ENCODE measurements at places on chromosomes 2 and 18.

DNA sequence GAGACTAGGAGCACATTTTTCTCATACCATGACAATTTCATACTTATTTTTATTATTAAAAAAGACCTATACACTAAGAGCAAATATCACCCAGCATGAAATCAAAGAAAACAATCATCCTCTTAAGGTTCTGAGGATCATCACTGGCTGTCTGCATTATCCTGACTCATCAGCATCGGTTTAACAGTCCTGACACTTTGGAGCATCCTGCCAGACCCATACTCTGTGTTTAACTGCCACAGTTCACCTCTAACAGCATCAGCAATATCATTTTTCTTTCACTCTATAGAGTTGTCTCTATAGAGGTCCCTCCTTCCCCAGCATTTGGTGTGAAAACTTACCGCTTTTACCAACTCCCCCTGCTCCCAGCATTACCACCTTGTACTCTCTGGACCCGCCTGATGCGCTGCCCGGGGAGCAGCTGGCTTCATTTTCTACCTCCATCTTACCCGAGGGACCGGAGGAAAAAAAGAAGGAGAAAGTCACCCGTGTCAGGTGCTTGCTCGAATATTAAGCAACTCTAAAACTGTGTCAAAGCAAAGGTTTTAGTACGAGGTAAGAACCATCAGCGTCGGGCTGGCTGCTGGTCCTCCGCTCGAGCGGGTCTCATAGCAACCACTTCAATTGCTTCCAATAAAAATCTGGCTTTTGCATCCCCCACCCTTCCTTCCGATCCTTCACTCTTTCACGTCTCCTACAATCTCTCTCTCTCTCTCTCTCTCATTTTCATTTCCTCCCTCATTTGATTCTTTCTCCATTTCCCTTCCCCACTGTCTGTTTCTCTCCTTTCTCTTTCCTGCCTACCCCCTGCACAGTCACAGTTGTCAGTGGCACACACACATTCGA lies at the start of gene RIT2:
Gene RIT2 (minus strand): TSS at position 610 of the 846 bp plus-strand sequence.
- no peak for DNase-seq

GRCh38 chr2:200042102-200042735 lies 86.8 kb downstream of the MAIP1 start:
- DNase-seq = no peak

GRCh38 chr2:240557808-240558207 lies at the start of gene ANKMY1:
ANKMY1 (minus strand) TSS chr2:240557988; CDS start chr2:240557335, 653 bp downstream.
- peak; percentile 66 for DNase-seq

DNA sequence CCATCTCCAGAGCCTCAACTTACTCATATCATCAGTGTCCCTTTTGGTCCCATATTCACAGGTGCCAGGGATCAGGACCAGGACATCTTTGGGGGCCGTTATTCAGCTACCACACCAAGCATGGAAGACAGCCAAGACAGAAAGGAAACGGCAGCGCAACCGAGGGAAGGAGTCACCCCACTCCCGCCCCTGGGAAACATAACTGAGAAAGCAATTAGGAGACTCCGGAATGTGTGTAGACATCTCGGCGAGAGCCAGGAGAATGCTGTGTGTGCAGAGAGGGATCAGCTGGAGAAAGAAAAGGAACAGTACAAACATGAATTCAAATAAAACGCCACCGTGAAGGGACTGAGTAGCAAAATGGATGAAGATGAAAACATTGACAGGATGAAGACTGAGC lies 13.4 kb upstream of the BOK start:
- no peak for DNase-seq

DNA sequence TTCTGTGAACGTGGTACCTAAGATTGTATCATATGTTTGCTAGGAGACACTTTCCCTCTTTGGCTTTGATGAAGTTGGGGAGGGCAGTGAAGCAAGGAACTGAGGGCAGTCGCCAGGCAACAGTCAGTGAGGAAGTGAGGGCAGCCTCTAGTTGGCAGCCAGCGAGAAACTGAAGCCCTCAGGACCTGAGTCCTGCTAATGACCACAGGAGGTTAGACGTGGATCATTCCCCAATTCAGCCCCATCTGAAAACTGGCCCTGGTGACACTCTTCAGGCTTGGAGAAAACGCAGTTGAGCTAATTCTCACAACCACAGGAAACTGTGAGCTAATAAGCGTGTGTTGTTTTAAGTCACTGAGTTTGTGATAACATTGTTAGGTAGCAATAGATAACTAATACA lies 84.5 kb upstream of the REG3G start:
- DNase-seq = no peak

All from stimulated activated CD4-positive, alpha-beta T cell treated with anti-CD3 and anti-CD28 coated beads, Interleukin-4, amount 100 ng/mL, for 4 hours (primary cell).